HFFc6 (cell line): ENCODE measurements at places on chromosomes 6 and 20. TPM values are rescaled to one million over a fixed set of nuclear protein-coding genes. Genes with fewer than 3 reads are reported as not detected.

ALDH8A1 gene
- total RNA-seq: not detected in 3 replicates

MPC1 gene
- total RNA-seq: 23.4 to 26.1 TPM (median 23.7 TPM) in 3 replicates

GRCh38 chr6:125888989-125889656 is 67.4 kb upstream of the HINT3 start:
- no peaks in the 10 kb centered on the region; the same call in 1 of the 2 replicates for H3K27me3 ChIP-seq
- H3K4me1 ChIP-seq: no peaks in the 10 kb centered on the region; the same call in 1 of the 2 replicates
- peaks cover 5% of the 10 kb centered on the region; the same call in 1 of the 2 replicates for H3K36me3 ChIP-seq
- DNase-seq: peak; percentile 31
- H3K27ac ChIP-seq: no peak overlapping the region
- no peak overlapping the region for H3K4me3 ChIP-seq

- H3K36me3 ChIP-seq: no peaks in the 10 kb centered on the region
- H3K27ac ChIP-seq: no peak overlapping the region
- no peaks in the 10 kb centered on the region for H3K4me1 ChIP-seq
- no peak overlapping the region for H3K4me3 ChIP-seq
- H3K27me3 ChIP-seq: no peaks in the 10 kb centered on the region
- no peak for DNase-seq
Observed at GRCh38 chr6:127243501-127243900, 23.2 kb upstream of the RNF146 start.

DNA sequence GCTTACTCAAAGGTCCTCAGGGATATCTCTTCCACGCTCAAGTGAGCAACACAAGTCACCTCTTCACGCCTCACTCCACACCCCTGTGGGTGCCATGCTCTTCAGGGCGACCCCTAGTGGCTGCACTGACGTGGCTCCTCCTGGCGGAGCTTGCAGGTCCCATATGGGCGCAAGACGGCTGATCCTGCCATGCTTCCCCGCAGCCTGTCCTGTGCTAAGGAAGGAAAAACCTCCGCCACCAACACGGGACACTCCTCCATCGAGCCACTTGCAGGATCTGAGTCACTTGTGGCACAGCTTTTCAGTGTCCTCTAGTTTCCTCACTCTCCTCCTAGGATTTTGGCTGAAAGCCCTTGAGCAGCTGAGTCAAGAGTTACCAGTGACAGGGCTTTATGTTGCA is 90.7 kb downstream of the KHDC1L start:
- peaks cover 32% of the 10 kb centered on the region for H3K36me3 ChIP-seq
- DNase-seq: peak; percentile 12
- H3K4me1 ChIP-seq: peaks cover 35% of the 10 kb centered on the region
- no peak overlapping the region for H3K4me3 ChIP-seq

- H3K27ac ChIP-seq: no peak overlapping the region
- no peak for DNase-seq
- H3K27me3 ChIP-seq: no peaks in the 10 kb centered on the region; the same call in none of the 2 replicates
- H3K4me3 ChIP-seq: no peak overlapping the region
- 0 out of 2 replicates have a peak, but pooled peaks cover 3% of the 10 kb centered on the region for H3K36me3 ChIP-seq
Observed at GRCh38 chr6:160330619-160331018, 17.6 kb upstream of the SLC22A3 start.

- DNase-seq: no peak
- no peak overlapping the region for H3K27ac ChIP-seq
- no peaks in the 10 kb centered on the region; the same call in 1 of the 2 replicates for H3K4me1 ChIP-seq
- H3K4me3 ChIP-seq: no peak overlapping the region
Observed at GRCh38 chr20:13024596-13024995, 15.8 kb downstream of the SPTLC3 start.
